ENCODE measurements at places on chromosomes 12 and 14.

- no peak for DNase-seq
Observed at GRCh38 chr14:41362139-41362538, 244.5 kb upstream of the LRFN5 start.

DNA sequence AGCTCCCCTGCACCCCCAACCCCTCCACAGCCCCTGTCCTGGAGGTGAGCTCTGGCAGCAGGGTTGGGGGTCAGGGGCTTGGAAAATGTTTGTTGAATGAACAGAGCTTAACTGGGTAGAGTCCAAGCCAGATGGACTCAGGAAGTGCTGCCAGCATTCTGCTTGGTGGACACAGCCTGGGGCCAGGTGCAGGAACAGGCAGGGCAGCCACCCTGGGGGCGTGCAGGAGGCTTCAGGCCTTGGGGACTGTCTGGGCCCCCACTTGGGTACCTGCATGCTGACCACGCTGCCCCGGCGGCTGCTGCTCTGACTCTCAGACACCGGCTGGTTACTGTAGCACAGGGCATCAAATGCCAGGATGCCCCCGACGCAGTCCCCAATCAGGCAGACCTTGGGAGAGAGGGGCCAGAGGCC, 15.7 kb downstream of the ARL6IP4 start:
- no peak for DNase-seq

GRCh38 chr14:72169521-72169920, 237.3 kb downstream of the RGS6 start:
- no peak for DNase-seq

GRCh38 chr12:14186193-14186502, 179.3 kb upstream of the ATF7IP start:
- DNase-seq, result no peak

DNA sequence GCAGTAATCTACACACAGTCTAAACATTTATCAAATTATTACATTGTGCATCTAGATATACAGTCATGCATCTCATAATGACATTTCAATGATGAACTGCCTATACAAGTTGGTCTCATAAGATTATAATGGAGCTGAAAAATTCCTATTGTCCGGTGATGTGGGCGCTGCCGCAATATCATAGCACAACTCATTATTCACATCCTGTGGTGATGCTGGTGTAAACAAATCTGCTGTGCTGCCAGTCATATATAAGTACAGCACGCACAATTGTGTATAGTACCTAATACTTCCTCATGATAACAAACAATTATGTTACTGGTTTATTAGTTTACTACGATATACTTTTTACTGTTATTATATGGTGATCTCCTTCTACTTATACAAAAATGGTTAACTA, 768.8 kb upstream of the NOVA1 start:
- no peak for DNase-seq

DNA sequence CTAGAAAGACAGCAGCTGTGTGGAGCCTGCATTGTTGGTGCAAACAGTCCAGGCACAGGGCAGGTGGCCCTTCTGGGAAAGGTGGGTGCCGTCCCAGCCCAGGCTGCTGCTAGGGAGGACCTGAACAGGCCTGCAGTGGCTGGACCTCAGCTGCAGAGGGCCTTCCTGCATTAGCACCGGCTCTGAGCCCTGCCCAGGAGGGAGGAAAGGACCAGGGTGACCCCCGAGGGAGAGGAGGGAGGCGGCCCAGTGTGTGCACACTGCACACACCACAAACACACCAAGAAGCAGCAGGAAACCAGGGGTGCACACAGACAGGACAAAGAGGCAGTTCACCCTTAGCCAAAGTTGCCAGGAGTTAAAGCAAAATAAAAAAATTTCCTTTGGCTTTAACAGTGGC, 8.0 kb upstream of the PGAM5 start:
- no peak for DNase-seq

DNA sequence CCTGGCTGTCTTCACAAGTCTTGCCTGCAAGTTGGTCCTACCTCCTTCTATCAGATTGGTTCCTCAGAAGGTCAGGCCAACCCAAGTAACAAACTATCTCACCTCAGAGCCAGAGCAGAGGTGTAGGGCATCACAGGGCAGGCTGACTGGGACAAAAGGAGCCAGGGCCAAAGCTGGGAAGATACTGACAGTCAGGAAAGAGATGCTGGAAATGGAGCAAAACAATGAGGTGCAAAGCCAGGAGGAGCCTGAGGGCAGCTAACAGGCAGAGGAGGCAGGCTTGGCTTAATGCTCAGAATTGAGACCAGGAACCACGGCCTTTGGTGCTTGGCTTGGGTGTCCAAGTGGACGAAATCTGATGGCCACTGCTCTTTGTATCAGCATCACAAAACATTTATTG, 68.4 kb upstream of the PNMA1 start:
- DNase-seq, result no peak

GRCh38 chr12:110058875-110059615, 10.7 kb upstream of the C12orf76 start:
- DNase-seq, result no peak

GRCh38 chr12:43852744-43853143, 16.9 kb downstream of the TMEM117 start:
- no peak for DNase-seq

- DNase-seq, result no peak
Observed at GRCh38 chr14:84535484-84535883, 994.5 kb upstream of the FLRT2 start.

GRCh38 chr14:93121030-93121834, 5.5 kb upstream of the ITPK1 start:
- DNase-seq, result no peak

DNA sequence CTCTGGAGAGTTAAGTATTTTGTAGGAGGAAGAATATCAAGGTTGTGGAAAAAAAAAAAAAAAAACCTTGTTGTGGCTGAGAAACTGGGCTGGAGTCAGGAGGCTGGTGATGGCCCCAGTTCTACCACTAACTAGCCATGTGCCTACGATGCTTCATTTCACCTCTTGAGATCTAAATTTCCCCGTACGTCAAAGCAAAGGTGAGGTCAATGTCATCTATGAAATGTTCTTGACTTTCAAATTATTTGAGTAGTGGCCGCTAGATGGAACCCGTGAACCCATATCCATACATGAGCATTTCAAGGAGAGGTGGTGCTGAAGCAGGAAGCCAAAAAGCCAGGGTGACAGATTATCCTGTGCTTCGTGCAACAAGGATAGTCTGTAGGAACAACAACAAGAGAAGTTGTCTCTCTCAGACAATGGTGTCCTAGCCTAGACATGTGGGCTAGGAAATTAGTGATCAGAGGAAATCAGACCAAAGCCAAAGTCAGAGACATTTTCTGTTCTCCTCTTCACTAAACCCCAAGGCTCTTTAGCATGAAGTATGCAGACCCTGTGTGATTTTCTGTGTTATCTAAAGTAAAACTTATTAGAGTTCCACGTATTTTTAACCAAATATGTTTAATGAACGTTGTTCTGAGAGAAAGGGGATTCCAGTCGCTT, 95.5 kb upstream of the ETV6 start:
- peak; percentile 38 for DNase-seq

DNA sequence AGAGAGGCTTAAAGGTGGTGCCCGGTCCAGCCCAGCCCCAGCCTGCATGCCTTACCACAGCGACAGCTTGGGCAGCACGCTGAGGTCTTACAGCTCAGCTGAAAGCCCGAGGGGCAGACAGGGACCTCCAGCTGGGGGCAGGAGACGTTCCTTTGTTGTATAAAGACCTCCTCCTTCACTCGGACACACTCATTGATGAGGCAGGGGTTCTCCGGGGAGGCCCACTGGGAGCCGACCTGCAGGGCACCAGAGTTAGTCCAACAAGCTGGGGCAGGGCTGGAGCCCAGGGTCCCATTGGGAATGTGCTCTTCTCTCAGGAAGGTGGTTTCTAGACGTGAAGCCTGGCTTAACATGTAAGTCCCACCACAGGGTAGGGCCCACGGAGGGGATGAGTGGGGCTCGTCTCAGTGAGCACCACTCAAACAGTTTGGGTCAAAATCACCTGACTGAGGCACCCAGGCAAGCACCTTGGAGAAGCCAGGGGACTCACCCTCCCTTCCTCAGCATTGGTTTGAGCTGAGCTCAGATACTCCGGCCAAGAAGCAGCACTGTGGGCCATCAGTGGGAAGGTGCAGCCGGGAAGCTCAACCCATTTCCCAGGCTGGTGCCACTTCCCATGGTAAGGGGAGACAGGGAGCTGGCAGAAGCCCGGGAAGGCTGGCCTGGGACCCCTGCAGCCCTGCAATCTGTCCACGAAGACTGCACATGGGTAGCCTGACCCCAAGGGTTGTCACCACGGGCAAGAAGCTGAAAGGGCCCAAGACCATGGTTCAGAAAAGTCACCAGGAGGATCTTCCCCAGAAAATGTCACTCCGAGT, 24.3 kb upstream of the ANO2 start:
- DNase-seq, result no peak

DNA sequence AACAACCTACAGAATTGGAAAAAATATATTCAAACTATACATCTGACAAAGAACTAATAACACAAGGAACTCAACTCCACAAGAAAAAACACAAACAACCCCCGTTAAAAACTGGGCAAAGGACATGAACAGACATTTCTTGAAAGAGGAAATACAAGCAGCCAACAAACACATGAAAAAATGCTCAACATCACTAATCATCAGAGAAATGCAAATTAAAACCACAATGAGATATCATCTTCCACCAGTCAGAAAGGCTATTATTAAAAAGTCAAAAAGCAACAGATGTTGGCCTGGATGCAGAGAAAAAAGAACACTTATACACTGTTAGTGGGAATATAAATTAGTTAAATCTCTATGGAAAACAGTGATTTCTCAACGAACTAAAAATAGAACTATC, 82.6 kb upstream of the CCDC91 start:
- peak; percentile 78 for DNase-seq

DNA sequence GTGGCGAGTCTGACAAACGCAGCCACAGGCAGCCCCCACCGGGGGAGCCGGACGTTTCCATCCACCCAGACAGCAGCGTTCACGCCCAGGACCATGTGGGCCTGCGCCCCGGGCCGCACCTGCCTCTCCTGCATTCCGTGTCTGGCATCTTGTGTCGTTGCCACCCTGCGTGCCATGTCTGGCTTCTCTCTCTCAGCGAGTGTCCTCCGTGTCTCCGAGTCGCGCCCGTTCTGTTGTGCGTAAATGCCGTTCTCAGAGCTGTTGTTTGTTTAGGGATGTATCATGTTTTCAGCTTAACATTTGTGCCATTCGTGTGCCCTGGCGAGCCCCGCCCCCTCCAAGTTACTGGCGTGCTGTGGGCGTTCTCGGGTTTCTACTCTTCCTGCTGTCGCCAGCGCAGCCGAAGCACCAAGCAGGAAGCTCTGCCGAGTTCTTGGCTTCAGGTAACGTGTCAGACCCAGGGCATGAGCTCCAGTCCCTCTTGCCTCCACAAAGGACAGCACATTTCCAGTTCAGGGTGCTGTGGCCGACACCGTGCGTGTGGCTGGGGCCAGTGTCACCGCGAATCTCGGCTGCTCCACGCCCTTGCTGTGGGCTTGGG, 34.6 kb downstream of the NOC4L start:
- DNase-seq, result no peak

DNA sequence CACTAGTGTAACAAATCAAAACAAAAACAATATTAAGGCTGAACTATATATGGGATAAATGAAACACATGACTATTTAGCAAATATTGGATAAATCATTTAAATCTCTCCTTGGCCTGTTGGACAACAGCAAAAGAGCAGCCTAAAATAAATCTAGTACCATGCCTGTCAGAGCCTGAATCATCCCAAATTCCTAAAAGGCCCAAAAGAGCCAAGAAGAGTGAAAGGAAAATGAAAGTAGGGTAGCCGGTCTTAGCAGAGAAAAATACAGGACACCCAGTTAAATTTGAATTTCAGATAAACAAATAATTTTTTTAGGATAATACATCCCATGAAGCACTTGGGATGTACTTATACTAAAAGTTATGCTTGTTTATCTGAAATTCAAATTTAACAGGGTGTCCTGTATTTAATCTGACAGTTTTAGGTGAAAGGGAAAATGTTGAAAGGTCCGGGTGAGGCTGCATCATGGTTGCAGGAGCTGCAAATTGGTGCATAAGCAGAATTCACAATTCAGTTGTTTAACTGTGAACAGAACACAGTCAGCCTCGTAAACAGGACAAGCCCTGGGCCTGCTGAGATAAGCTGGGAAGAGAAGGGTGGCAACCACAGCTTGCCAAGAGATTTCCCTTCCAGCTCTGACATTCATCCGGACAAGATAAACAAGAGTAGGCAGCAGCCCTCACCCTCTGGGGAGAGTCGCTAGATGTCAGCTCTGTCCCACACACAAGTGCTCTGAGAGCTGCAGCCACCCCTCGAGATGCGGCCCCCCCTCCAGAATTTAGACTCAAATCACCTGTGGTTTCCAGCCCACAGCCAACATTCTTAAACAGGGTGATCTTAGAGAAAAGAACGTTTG, 30.3 kb downstream of the DMAC2L start:
- peak; percentile 91 for DNase-seq

DNA sequence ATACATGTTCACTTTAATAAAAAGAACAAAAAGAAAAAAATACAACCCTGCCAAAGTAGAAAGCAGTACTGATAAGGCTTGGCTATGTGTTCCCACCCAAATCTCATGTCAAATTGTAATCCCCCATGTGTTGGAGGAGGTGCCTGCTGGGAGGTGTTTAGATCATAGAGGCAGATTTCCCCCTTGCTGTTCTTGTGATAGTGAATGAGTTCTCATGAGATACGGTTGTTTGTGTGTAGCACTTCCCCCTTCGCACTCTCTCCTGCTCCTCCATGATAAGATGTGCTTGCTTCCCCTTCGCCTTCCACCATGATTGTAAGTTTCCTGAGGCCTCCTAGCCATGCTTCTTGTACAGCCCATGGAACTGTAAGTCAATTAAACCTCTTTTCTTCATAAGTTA, 59.9 kb downstream of the USP15 start:
- no peak for DNase-seq

DNA sequence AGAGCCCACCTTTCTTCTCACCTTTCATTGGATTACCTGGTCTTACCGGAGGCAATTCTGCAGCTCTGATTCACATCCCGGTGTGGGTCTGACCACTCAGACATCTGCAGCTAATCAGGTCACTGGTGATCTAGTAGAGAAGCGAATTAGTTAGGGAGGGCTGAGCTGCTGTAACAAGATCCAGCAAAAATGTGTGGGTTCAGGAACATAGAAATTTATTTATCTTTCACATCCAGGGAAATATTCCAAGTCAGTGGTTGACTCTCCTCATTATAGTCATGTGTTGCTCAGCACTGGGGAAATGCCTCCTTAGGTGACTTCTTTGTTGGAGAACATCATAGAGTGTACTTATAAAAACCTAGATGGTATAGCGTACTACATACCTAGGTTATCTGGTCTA, 218.7 kb upstream of the PELI2 start:
- peak; percentile 80 for DNase-seq

DNA sequence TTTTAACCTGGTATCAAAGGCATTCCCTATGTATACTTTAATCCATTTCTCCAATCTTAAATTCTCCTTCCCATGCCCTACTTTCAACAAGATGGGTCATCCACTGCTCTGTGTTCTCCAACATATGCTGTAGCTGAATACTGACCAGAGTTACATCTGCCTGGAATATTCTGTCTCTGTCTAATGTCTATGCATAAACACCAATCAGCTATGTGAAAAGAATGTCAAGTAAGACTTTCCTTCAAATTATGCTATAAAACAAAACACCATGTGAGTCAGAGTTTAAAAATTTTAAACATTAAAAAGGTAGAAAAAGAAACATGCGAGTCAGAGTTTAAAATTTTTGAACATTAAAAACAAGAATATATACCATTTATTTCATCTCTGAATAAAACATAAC, 19.3 kb downstream of the NT5DC3 start:
- no peak for DNase-seq
